ENCODE measurements at places on chromosomes 5 and 9.

DNA sequence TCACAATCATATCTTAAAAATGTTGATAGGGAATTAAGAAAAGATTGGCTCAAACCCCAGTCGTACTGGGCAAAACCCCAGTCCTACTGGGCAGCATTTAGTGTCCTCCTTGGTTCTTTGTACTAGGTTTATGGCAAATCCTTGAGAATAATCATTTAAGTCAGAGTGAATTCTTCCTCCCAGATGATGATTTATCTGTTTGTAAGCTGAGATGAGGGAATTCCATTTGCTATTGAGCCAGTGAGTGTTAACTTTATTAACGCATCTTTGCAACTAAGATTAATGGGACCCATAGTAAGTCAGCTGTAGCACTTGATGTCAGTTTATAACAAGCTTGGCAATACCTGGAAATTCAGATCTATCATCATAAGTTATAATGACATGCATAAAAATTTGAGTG, 821.8 kb upstream of the DMAC1 start:
- no peak for DNase-seq

GRCh38 chr5:91194824-91195381, 188.2 kb downstream of the ARRDC3 start:
- no peak for DNase-seq

DNA sequence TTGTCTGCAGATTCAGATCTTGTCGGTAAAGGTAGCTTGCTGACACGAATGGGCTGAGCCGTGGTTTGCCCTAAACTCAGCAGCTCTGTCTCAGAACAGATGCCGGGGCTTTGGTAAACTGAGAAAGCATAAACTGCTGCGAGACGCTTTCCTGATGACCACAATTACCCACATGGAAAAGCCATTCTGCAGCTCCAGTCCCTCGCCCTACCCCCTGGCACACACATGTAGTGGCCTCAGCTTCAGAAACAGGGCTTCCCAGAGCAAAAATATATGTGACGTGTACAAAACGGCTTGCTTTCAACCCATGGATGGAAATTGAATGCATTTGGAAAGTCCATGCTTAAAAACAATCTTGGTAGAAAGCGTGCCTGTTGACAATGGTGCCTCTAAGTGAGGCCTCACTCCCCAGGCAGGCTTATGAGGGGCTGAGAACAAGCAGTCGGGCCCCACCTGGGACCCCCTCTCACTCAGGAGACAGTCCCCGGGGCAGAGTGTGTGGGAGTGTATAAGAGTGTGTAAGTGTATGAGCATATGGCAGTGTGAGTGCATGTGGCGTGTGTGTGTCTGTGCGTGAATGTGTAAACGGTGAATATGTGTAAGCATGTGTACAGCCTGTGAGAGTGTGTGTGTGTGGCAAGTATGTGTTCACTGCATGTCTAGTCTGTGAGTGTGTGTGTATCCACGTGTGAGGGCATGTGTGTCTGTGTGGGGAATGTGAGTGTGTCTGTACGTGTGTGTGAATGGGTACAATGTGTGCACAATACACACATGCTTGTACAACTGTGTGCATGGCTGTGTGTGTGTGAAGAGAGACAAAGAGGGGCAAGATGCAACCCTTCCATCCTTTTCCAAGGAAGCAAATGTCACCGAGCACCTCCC, 88.2 kb upstream of the SMIM23 start:
- no peak for DNase-seq

DNA sequence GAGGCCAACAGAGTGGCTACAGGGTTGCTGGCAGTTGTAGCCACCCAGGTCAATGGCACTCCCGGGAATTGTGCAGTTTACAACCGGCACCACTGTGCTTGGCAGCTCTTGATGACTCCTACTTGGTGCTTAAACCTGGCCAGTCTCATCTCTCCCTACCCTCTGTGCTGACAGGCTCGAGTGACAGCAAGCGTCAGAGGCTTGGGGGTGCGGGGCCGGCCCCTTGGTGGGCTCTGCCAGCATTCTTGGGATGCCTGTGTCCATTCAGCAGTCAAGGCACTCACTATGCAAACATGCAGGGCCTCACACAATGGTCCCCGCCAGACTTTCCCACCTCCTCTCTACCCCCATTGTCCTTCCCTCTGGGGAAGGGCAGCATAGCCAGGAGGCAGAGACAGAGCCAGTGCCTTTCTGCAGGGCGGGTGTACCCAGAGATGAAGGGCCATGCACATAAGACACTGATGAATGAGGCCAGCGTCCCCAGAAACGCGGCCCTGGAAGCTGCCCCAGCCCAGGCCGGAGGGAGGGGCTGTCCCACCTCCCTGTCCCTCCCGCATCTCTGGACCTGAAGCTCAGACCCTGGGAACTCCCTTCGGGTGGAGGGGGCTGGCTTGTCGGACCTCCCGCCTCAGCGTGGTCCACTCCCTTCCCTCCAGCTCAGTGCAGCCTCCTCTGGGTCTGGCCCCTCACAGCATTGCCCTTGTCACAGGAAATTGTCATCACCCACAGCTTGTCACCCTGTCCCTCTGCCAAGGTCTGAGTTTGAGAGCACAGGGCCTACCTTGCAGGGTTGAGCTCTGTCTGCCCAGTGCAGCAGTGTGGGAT, 26.4 kb upstream of the NOTCH1 start:
- DNase-seq: no peak

- DNase-seq: peak; percentile 82
Observed at GRCh38 chr9:136267261-136268111, 21.9 kb upstream of the QSOX2 start.

Measured in GM06990 (cell line).